ENCODE measurements at places on chromosomes 12 and 14.

GRCh38 chr14:36664322-36665193, 2.9 kb downstream of the PAX9 start:
- DNase-seq, result no peak

- no peak for DNase-seq
Measured at GRCh38 chr14:22184830-22185168, 404.2 kb downstream of the DAD1 start.

DNA sequence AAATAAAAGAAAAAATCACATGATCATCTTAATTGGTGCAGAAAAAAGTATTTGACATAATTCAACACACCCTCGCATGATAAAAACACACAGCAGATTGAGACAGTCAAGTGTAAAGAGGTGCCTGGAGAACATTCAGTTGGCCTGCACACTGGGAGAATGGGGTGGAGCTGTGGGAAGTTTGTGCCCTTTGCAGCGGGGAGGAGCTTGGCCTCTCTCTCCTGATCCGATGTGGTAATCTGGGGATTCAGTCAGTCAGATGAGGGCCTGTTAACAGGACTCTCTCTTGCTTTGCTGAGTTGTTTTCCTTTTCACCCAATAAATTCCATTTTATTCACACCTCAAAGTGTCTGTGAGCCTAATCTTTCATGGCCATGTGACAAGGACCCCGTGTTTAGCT, 5.9 kb downstream of the SERPINA6 start:
- no peak for DNase-seq

- DNase-seq, result no peak
Measured at GRCh38 chr14:50812180-50812579, 18.8 kb downstream of the NIN start.

- DNase-seq, result no peak
Measured at GRCh38 chr14:58807191-58807590, 169.4 kb downstream of the DACT1 start.

- no peak for DNase-seq
Measured at GRCh38 chr12:59595565-59595882, 305 bp upstream of the SLC16A7 start.
